Ecto neural progenitor cell (in vitro differentiated cells): ENCODE measurements at places on chromosomes 5 and 9.

DNA sequence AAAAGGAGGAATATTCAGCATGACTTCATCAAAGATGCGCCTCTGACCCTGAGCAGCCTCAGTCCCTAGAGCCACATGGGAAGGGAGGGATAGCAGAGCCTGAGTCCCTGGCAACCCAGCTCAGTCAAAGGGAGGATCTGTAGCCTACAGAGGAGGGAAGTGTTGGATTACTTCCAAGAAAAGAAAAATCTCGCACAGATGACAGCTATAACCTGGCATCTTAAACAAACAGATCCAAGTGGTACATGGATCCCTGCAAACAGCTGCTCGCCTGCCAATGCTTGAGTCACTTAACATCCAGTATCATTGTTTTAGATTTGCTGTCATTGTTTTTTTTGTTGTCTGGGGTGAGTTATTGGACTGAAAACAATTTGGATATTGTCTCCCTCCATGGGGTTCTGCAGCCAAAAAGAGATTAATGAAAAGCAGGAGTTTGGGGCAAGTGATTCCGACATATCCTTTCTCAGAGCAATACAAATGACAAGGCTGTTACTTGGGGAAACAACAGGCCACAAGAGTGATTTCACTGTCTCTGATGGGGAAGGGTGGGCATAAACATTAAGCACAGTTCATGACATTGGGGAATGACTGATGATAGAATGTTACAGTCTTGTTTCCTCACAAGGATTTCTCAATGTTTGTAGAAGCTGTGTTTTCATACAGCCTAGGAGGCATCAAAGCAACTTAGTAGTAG is 153.5 kb upstream of the KIF2A start:
- no peak for DNase-seq

DNA sequence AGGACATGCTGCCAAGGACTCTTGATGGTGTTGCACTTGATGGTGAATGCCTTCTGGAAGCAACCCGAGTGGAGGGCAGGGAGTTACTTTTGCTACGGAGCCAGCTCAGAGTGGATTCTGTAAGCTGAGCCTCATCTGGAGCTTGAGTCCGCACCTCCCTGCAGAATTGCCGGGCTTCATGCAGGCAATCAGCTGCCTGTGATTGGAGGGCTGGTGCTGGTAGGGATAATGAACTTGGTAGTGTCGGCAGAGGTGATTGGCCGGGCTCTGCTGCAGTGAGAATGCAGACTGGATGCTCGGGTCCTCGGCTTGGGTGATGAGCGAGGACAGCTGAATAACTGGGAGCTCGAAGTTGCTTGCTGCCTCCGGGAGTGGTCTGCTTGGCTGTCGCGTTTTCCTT is 23.1 kb downstream of the SLC25A25 start:
- DNase-seq: no peak

- DNase-seq: no peak
Observed at GRCh38 chr5:131169810-131170539, 769 bp upstream of the LYRM7 start.

DNA sequence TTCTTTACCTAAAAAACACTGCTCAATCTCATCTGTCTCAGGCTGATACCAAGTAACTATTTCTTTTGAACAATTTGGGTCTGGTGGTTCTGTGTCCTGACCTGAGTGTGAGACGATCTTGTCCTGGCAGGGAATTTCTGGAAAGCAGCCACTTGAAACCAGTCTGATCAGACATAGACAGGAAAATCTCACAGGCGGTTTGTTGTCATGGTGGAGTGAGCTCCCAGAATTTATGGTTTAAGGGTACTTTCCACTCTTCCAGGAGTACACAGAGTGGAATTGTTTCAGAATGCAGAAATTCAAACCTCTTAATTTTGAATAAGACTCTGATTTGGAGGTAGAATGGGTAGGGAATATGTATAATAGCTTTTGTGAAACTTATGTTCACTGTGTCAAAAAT is 268.2 kb downstream of the ISL1 start:
- DNase-seq: no peak

GRCh38 chr9:33458444-33458843 is 11.1 kb upstream of the AQP3 start:
- no peak for DNase-seq

- DNase-seq: no peak
Observed at GRCh38 chr5:142931896-142932686, 161.9 kb downstream of the ARHGAP26 start.

DNA sequence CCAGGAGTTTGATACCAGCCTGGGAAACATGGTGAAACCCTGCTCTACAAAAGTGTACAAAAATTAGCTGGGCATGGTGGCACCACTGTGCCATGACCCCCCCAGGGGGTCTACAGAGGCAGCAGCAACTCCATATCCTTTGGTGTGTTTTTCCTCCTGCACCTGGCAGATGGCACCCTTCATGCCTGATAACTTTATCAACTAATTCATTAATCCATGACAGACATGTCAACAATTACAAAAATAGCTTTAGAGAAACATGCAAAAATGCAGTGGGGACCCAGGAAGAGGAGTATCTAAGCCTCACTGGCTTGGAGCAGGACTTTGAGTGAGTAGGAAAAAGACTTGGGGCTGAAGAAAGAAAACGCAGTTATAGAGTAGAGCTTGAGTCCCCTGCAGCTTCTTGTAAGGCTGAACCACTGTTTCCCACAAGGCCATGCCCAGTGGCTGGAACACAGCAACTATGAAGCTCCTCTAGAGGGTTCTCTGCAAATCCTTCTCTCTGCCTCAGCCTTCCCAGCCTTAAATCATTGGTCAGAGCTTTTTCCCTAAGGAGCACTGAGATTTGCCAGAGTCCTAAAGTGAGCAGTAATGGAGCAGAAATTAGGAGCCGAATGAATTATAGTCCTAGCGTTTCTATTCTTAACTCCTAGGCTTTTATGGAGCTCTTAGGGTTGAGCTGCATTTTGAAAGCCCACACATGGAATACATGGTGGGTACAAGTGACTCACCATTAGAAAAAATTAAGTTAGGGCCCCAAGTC is 25.5 kb upstream of the B4GALT1 start:
- DNase-seq: no peak

- no peak for DNase-seq
Observed at GRCh38 chr9:18936094-18936871, 96.7 kb downstream of the SAXO1 start.

DNA sequence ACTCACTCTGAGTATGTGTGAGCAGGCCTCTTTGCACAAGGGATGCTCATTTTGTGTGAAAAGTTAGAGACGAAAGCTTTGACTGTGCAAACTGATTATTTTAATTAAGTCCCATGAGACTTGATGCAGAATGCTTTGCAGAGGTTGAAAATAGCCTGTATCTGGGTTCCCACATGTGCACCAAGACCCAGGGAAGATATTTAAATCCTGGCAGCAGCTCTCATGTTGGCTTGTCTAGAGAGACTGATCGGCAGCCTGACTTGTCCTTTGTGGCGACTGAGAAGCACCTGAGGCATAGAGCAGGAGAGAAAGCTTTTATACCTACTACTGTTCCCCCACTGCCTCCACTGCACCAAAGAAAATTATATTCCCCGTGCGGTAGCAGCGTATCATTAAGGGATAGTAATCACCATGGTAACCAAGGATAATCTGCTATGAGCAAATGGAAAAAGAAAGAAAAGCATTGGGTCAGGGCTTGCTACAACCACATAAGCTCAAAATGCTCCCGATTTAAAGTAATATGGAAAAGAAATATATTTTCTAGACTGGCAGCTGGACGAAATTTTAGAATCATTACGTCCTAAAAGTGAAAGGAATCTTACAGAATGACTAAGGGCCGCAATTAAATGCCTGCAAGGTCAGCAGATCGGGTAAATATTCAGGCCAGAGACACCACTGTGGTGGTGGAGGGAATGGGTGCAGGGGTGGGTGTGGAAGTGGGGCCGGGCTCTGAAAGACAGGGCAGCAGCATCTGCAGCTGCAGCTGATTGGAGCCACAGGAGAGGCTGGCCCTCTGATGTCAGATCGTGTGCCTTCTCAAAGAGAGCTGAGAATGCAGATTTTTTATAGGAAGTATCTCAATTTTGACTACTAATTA is 135.3 kb upstream of the EPB41L4A start:
- DNase-seq: no peak

DNA sequence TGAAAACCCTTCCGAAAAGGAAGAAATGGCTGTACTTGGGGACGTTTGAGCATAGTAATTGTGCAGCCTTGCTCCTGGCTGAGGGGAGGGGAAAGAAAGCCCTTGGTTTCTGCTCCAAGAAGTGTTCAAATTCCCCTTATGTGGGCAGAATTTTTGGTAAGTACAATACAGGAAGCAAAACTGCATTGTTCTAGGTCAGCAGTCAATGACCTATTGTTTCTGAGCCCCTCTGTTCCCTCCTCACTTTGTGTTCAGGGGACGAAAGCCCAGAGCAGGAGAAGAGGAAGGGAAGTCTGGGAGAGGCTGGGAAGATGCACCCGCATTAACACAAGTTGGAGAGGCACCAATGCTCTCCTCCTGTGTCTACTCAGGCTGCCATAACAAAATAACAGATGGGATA is 11.9 kb downstream of the BASP1 start:
- DNase-seq: no peak

DNA sequence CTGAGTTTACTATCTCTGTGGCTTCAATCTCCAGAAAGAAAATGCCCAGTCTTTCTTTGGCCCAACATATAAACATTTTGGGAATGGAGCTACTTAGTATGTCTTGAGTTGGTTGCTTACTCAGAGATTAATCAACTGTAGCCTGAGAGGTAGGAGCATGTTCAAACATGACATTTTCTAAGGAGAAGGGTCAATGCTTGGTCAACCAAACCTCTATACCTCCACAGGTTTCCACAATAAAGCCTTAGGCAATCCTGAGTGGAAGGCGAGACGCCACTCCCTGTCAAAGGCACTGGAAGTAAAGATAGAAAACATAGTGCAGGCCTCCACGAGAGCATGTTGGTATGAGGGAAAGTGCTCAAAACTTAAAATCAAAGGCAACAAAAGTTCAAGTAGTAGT is 411.4 kb downstream of the KCTD16 start:
- no peak for DNase-seq

DNA sequence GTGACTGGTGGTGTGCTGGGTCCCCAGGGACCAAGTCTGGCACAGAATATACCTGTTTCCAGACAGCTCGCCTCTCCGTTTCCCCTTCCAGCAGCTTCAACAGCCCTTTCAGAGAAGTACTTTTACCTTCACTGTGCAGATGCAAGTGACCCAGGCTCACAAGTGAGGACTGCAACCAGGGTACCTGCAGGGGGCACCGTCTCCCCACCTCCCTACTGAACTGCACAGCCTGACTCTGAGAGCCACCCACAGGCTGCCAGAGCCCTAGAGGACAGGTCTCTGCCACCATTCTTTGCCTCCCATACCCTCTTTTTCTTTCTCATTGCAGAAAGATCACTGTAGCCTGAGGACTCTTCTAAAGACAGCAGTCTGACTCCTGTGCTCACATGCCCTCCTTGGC is 15.4 kb downstream of the IL9 start:
- DNase-seq: no peak

DNA sequence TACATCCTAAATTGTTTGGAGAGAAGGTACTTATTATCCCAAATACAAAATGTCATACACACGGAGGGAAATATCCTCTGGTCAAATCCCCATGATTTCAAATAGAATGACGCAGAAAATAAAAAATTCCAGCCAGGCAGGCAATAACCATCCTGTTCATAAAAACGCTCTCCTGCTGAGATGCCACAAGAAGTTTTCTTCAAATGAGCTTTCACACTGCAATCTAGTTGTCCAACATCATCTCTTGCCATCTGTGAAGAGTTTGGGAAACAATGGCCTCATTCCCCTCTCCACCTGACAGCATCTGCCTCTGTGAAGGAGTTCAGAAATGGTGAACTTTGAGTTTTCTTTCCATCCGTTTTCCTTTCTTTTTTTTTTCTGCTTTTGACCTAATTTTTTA is 83.3 kb upstream of the SLC30A5 start:
- no peak for DNase-seq

DNA sequence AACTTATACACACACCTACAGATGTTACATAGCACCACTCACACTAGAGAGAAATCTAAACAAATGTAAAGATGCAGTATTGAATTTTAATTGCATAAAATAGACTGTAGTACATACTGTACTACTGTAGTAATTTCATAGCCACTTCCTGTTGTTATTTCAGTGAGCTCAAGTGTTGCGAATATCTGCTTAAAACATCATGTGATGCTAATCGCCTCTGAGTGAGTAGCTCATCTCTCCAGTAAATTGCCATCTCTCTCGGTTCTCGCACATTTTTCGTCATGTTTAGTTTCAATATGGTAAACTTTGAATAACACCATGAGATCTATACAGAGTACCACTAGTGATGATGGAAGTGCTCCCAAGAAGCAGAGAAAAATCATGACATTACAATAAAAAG is 22.0 kb upstream of the ARHGEF28 start:
- no peak for DNase-seq

DNA sequence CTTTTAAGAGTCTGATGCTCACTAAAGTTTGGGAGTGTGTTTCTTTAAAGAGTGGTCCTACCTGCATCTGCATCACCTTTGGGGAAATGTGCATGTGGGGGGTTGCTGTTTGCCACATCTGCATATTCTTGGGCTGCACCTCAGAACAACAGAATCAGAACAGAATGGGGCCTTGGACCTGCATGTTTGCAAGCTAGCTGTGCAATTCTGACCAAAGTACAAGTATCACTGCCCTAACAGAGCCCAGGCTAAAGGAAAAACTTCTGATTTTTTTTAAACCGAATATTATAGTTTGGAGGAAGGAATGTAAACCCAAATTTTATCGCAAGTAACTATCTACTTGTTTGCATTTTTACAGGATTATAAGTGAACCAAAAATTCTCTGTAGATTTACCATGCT is 34.2 kb upstream of the PRLR start:
- DNase-seq: no peak

DNA sequence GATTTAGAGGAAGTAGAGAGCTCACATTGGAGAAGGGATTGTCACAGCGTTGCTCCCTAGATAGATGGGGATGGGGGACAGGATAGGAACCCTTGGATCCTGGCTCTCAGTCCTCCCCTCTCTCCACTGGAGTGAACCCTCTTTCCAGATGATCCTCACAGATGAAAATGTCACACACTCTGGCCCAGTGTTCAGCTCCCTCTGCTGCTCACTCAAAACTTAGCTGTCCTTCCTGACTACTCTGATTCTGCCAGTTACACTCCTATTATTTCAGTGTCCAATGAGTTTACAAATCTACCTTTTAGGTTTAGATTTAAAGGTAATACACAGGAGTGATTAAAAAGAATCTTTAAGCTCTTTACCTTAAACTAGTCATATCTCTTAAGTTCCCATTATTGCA is 5.8 kb upstream of the SPINK7 start:
- no peak for DNase-seq

DNA sequence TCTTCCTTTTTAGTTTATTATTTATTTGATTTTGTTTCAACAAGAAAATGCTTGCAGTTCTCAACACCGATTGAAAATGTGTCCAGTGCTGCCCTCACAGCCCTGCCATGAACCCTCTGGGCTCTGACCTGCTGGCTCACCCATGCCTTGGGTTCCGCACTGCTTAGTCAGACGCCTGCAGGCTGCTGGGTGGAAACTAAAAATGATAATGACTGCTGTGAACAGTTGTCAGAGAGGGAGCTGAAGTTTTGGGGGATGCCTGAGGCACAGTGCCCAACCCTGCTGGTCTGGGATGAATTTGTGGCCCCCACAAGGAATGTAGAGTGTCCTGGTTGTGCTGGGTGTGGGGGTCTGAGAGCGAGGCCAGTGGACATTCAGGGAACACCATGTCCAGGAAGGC is 22.2 kb upstream of the CFAP157 start:
- DNase-seq: no peak

GRCh38 chr5:91493086-91493485 is 110.0 kb upstream of the ARRDC3 start:
- no peak for DNase-seq
